ENCODE measurements at places on chromosomes 6 and 20.
A peak's percentile ranks its signal among the peaks of the same experiment; 100 is the strongest.

GRCh38 chr6:170347975-170348374 is 41.4 kb downstream of the FAM120B start:
- no peak for DNase-seq

- DNase-seq = no peak
Measured at GRCh38 chr20:57481281-57481711, 43.6 kb downstream of the CTCFL start.

DNA sequence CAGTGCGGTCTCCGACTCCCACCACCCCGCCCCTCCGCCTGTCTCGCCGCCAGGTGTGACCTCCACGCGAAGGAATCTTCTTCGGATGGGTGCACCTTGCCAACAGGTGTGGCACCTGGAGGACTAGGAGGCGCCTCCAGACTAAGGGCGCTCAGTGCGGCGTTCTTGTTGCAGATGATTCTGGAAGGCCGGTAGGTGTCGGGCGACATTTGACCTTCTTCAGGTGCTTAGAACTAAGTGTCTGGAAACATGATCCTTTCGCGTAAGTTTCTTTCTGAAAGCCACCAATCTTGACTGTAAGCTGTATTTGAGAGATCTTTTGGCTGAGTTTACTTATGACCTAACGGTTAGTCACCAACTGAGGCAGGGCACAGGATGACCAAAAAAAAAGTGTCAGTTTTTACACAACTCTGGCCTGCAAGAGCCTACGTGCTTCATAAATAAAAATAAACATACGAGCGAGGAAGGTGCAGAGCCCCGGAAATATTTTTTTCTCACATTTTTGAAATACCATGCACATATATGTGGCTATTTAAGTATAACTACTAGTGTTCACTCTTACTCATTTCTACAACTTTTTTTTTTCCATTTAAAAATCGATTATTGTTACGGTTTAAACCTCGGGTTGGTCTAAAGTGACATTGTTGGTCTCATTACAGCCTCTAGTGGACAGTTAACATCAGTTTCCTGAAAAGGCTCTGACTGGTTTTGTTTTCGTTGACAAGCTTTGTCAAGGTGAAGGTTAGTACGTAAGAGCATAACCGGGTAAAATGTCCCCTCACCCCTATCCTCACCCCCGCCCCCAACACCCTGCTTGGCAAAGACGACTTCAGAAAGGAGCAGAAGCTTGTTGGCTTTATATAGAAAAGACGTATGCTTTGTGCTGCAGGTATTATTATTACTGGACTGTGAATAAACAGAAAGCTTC is 1.6 kb upstream of the ATXN1 start:
- DNase-seq = peak; percentile 86

DNA sequence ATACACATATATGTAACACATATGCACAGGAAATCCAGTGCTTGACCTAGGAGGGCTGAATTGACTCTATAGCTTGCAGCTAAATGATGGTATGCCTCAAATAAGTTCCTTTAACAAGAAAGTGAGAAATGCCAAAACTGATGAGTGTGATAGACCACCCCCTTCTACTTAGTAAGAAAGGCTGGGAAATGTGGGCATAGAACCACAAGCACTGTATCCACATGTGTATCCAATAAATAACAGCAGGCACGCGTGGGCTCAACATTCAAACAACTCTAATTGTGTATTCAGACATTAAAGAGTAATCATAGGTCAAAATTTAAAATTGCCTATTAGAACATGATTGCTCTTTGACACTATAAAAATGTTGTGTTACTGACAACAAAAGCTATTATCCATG is 54.1 kb downstream of the FAM83B start:
- DNase-seq = no peak

- no peak for DNase-seq
Measured at GRCh38 chr6:79604583-79605037, 26.5 kb upstream of the SH3BGRL2 start.

DNA sequence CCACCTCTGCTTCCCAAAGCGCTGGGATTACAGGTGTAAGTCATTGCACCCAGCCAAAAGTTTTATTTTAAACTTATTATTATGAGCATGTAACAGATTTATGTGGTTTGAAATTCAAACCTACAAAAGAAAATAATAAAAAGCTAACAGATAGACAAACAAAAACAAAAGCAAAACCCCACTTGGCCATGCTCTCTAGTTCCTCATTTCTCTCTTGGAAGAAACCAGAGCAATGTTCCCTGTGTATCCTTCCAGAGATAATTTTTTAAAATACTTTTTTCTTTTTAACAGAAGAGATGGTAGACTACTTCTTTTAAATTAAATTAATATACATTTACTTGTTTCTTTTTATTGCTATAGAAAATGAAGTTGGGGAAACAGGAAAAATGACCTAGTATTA is 28.0 kb upstream of the SLC17A3 start:
- DNase-seq = no peak

GRCh38 chr20:25031241-25031640 is 26.7 kb downstream of the ACSS1 start:
- no peak for DNase-seq

- DNase-seq = no peak
Measured at GRCh38 chr6:41785254-41785653, 2.2 kb upstream of the TOMM6 start.

- DNase-seq = no peak
Measured at GRCh38 chr6:3825851-3826581, 23.2 kb upstream of the FAM50B start.

DNA sequence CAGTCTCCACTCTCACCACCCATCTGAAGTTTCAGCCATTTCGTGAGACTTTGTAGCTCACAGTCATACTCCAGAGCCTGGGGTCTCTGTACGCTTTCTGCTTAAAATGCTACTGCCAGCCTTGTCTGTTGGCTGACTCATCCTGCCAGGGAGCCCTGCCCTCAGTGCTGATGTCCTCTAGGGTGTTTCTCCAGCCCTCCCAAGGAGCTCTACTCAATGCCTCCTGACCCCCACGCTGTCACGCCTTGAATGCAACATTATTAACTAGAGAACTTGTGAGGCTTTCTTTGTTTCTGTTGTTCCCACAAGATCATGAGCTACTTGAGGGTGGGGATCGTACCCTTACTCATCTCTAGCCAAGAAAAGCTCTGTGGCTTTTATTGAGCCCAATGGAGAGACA is 20.1 kb downstream of the KIF16B start:
- DNase-seq = no peak

- DNase-seq = no peak
Measured at GRCh38 chr6:154758125-154758524, 24.9 kb downstream of the SCAF8 start.

- no peak for DNase-seq
Measured at GRCh38 chr6:40611434-40611833, 24.3 kb upstream of the LRFN2 start.

DNA sequence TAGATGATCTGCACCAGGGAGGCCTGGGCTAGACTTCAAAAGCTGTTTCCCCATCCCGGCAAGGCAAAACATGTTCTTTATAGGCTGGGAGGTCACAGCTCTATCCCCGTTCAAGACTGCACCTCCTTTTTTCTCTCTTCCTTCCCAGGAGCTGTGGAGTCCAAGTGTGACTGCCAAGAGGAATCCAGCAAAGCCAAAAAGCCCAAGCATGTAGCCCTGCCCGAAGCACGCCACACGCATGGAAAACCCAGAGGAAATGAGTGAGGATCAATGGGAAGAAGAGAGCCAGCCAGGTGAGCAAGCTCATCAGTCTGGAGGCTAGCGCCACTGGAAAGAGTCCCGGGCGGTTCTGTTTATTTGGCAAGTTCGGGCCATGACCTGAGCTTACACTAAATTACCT is 240.4 kb downstream of the PRL start:
- DNase-seq = no peak

GRCh38 chr6:169087443-169088041 is 166.1 kb downstream of the THBS2 start:
- no peak for DNase-seq

DNA sequence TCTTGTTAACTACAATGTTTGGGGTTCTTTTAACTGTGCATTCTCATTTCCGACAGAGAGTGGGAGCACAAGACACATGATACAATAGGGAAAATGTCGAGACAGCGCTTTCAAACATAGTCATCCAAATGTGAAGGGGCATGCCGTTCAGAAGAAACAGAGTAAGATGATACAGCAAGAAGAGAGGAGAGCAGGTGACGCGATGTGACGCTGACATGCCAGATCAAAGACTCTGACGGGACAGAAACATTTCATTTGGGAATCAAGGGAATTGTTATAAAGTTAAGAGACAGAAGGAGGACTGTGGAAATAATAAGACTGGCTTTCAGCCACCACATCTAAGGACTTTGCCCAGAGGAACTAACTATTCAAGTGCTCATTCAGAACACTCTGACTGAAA is 117.4 kb downstream of the FAXC start:
- no peak for DNase-seq

DNA sequence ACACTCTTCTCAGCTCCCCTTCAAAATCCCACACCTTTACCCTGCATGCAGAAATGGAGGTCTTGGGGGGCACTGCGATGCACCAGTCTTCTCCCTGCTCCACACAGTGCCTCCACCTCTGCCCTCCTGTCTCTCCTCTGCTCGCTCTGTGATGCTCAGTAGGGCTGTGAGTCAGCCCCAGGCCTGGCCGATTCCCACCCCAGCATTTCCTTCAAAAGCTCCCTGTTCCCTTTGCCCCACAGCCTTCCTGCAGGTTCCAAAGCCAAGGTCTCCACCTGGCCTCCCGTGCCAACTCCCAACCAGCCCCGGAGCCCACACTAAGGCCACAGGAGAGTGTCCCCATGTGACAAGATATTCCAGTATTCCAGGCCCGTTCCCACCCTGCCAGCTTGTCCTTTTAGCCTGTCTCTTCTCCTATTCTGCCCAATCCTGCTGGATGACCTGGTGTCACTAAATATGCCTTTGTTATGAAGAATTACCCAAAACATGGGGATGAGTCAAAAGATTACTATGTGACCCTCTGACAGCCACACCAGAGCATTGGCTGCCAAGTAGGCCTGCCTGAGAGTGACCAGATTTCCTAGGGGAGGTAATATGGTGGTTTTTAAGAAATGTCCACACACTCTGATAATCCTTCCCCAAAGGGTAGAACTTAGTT is 118.9 kb upstream of the NXT1 start:
- DNase-seq = no peak

DNA sequence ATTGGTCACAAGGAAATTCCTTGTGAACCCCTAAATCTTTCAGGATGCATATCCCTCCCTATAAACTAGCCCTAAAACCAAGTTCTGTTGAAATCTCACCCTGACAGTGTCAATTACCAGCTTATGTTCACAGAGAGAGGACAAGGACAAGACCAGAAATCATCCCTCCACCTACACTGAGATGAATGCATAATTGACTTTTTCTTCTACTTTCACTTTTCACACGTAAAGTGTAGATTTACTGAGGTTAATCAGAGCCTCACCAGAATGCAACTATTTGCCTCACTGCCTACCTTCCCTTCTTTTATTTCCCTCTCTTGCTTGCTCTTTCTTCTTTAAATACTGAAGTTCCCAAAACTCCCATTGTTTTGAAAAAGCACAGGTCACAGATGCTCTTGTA is 15.3 kb upstream of the NKAIN2 start:
- no peak for DNase-seq

DNA sequence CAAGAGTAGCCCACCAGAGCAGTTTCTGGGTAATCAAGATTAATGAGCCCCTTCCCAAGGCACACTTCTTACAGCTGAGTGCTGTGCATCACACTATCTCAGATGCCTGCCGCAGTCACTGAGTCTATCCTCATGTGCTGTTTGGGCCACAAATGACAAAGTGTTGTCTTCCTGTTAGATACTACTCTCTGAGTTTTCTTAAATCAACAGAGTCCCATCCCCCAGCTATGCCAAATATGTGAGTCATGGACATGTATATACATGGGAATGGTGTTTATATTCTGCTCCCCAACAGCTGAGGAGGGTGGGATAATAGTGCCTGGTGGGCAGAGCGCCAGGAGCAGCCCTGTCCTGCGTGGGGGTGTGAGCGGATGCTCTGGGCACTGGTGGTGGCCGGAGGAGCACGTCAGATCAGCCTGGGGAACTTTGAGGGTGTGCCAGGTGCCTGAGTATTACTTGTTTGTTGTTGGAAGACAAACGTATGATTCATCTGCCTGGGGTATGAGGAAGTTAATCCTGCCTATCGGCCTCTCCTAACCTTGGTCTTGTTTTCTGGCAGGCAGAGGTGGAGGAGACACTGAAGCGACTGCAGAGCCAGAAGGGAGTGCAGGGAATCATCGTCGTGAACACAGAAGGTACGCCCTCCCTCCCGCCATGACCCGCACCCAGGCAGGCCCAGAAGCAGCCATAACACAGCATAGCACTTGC is 9.6 kb downstream of the DYNLRB1 start:
- DNase-seq = no peak

- no peak for DNase-seq
Measured at GRCh38 chr20:20204256-20204655, 151.9 kb downstream of the CFAP61 start.

- no peak for DNase-seq
Measured at GRCh38 chr6:75025371-75025770, 180.5 kb downstream of the COL12A1 start.
